ENCODE measurements at places on chromosomes 2 and 18. TPM values are rescaled to one million over a fixed set of nuclear protein-coding genes. Genes with fewer than 3 reads are reported as not detected.

Gene TMEM185B
- total RNA-seq = 24.4 TPM

DNA sequence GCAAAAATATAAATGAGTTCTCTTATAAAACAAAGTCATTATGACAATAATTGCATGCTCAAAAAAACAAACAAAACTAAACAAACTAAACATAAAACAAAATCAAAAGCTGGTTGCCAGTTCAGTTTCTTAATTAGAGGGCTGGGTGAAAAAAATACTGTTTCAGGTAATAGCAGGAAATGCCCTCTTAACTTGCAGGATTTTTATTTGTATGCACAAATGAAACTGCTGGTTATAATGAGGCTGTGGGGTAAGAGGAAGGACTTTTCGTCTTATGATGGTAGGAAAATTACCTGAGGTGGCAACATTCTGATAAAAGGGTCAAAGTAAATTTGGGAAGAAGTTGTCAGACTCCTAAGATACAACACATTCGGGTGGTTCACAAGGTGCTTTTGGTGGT, 21.5 kb upstream of the CDKL4 start:
- DNase-seq = peak; percentile 53

- DNase-seq = no peak
Observed at GRCh38 chr2:113126845-113127645, at the start of gene IL1RN. IL1RN (plus strand) TSS chr2:113127598; CDS start chr2:113127625, 27 bp downstream.

Gene REEP1
- total RNA-seq = not detected

DNA sequence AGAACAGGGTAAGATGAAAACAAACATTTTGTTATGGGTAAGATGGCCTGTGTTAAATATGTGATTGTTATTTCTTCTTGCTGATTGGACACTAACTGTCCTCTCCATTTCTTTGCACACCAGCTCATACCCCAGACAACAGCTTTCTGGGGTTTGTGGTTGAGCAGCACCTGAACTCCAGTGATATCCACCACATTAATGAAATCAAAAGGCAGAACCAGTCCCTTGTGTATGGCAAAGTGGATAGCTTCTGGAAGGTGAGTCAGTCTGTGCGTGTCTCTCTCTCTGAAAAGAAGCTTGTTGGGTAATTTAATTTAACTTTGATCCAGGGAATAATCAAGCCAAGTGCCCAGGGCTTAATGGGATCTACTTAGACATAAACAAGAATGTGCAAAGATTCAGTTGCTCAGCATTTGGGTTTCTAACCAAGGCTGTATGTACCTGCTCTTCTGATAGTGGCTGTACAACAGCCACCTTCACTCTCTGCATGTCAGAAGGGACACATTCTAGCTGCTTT, 108.3 kb downstream of the MGAT5 start:
- no peak for DNase-seq

- DNase-seq = no peak
Observed at GRCh38 chr2:205751569-205752031, 69.3 kb downstream of the NRP2 start.

Gene IGFBP5
- total RNA-seq = not detected

- DNase-seq = no peak
Observed at GRCh38 chr2:108810993-108811957, 24.7 kb downstream of the CCDC138 start.

GRCh38 chr18:58754544-58755068, 83.3 kb downstream of the MALT1 start:
- no peak for DNase-seq

- DNase-seq = no peak
Observed at GRCh38 chr2:214543386-214543955, 132.6 kb downstream of the VWC2L start.

- DNase-seq = no peak
Observed at GRCh38 chr2:26555246-26556133, 77.6 kb upstream of the OTOF start.

Gene SERPINB10
- not detected for total RNA-seq

Gene LOXHD1
- total RNA-seq = not detected

- peak; percentile 15 for DNase-seq
Observed at GRCh38 chr2:176553685-176554100, 284.5 kb downstream of the MTX2 start.

DNA sequence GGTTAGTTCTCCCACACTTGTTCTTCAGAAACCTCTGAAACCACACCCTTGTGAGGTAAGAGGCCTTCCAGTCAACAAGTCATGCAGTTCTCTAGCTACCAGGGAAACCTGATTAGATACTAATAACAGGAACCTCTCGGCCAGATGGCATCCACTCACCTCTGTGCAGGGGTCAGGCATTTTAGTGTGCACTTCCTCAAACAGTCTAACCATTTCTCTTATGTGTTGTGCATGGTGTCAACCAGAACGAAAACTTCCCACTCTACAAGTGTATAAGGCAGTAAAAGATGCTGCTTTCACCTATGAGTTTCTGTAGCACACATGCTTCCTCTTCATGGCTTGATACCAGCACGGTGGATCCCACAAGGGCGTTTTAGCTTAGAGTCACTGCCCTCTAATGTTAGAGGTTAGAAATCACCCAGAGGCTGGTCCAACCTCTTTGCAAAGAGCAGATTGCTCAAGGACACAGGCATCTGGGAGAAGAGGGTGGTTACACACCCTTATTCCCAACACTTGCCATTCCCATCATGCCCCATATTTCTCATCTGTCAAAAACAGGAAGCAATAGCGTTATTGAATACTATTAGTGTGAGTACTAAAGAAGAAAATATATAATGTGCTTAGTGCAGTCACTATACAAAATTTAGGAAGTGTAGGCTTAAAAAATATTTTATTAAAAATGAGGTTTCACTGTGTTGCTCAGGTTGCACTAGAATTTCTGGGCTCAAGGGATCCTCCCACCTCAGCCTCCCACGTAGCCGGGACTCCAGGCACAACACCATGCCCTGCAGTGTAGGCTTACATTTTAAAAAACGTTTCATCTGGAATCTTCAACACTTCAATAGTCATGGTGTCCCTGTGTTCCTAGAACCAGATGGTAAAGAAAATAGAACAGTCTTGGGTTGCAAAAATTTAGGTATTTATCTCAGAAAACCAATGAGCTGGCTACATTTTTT, 34.5 kb upstream of the RAB31 start:
- DNase-seq = peak; percentile 61

DNA sequence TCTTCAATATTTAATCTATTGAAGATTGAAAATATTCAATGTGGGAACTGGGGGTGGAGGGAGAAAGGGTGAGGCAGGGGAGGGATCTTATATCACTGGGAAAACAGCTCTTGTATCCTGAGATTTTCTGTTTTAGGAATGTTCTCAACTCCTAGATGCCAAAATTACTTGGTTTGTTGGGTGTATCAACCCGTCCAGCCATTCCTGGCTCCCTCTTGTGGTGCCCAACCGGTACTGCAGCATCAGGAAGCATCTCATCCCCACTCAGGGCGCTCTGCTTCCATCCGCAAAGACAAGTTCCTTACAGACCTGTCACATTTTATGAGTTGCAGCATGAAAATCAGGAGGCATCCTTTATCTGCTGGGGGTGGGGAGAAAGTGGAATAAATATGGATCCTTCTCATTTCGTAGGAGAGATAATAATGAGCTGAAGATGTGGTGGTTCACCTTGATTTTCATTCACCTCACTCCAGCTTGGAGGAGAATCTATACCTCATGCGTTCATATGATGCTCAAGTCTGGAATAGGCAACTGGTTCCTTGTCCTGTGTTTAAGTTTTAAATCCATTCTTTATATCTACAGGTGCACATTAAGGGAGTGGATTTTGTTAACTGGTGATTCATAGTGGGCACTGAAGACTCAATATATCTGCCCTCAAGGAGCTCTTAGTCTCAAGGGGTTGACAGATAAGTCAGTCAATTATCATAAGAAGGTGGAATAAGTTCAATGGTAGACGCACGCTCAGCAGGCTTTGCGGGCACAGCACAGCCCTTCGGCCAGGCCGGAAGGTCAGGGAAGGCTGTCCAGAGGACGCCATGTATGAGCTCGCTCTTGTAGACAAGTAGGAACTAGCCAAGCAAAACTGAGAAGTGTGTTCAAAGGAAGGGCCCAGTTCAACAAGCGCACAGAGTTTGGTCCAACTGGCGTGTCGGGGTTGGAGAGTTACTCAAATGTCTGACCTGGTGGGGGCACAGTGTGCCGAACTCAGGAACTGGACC, 127.3 kb downstream of the RNF144A start:
- DNase-seq = peak; percentile 59

DNA sequence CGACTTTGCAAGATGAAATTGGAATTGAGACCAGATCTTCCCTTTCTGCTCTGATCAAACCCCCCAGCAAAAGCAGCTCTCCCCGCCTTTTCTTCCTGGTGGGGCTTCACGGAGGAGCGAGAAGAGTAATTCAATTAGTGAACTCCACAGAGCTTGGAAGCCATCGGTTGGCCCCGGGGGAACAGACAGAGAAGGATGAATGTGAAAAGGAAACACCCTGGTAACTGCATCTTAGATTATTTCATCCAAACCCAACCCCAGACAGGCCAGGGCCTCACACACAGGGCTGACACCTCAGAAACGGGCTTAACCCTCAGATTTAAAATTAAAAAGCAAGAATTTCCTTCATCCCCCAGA, 18.3 kb downstream of the SMAD7 start:
- no peak for DNase-seq

DNA sequence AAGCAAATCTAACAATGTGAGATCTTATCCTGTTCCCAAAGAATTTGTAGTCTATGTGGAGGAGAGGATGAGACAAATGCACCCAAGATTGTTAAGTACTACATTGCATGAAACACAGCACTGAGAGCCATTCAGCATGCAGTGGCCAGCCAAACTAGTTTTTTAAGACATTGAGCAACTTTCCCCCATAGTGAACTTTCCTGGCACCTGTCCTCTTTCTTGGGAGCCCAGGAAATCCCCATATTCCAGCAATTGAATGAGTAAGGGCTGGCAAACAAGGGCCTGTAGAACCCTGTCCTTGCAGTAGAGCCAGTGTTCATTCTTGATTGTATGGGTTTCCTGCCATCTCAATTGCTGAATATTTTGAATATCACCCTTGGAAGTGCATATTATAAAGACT, 58.8 kb upstream of the FIGN start:
- no peak for DNase-seq

DNA sequence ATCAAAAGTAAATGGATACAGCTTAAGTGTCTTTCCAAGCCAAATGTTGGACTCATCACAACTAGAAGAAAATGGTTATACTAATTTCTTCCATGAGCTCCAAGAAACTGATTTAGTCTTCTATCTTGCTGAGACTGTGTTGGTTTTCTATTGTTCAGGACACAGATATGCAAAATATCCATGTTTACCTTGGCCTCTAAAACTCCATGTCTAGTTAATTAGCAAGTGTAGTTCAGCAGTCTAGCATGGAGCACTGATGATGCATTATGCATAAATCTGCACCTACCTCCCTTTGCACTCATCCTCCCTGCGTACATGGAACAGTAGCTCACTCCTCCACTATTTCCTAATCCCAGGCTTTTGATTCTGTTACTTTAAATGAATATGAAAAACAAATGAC, 731.4 kb upstream of the CHAC2 start:
- no peak for DNase-seq

- DNase-seq = no peak
Observed at GRCh38 chr2:191318729-191319078, 73.5 kb downstream of the MYO1B start.

Gene CDH2
- not detected for total RNA-seq

Gene ALK
- total RNA-seq = not detected

DNA sequence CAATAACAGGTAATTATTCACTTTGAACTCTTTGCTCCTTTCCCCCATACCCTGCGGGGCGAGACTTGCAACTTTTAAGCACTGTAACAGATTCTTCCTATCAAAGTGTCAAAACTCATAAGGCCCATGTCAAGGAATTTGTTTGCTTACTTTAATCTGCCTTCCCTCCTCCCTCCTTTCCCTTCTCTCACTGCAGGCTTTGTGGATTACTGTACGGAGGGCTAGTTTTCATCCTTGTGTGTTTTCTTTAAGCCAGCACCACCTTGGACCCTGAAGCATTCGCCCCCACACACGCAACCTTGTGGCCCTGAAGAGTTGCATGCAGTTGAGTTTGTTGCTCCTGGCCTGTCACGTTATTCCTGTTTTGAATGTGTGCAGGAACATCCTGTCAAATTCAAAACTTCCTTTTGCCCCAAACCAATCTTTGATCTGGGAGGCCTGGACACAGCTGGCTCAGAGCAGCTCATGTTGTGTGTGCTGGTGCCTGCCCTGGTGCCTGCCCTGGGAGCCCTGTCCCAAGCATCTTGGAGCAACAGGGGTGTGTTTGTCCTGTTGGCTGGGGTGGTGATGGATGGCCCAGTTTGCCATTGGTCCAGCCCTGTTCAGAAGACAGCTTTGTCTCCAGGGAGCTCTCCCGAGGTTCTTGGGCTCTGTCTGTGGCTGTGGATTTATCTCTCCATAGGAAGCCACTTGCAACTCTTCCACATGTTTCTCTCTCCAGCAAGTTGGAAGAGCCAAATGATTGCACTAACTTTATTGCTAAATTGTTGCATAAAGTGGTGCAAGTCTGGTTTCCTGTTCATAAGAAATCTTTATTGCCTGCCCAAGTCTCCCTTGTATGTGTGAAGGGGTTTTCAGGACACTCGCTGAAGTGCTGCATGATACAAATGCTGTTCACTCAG, 199.6 kb downstream of the VAPA start:
- no peak for DNase-seq

- DNase-seq = no peak
Observed at GRCh38 chr2:150644298-150645067, 157.0 kb upstream of the RND3 start.

GRCh38 chr2:23531280-23531679, 146.3 kb downstream of the KLHL29 start:
- no peak for DNase-seq
